ENCODE measurements at places on chromosomes 5 and 9.

GRCh38 chr5:105503950-105504349 is 1941.4 kb upstream of the NUDT12 start:
- no peak for DNase-seq

- no peak for DNase-seq
Observed at GRCh38 chr5:140573683-140574082, 9.1 kb downstream of the SLC35A4 start.

DNA sequence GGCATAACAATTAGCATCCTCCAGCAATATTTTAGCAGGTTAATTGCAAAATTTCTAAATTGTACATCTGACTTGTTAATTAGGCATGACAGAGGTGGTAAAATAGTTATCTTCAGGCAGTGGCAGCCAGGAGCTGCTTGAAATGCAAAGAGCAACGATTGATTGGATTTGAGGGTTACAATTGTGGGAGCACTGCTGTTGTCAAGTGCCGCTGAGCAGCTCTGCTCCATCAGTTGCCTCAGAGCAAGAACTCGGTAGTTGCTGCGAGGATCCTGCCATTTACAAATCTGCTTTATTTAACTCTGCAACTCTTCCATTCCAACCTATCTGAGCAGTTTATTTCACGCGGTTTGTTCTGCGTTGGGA is 12.6 kb downstream of the PBX3 start:
- DNase-seq = peak; percentile 23

DNA sequence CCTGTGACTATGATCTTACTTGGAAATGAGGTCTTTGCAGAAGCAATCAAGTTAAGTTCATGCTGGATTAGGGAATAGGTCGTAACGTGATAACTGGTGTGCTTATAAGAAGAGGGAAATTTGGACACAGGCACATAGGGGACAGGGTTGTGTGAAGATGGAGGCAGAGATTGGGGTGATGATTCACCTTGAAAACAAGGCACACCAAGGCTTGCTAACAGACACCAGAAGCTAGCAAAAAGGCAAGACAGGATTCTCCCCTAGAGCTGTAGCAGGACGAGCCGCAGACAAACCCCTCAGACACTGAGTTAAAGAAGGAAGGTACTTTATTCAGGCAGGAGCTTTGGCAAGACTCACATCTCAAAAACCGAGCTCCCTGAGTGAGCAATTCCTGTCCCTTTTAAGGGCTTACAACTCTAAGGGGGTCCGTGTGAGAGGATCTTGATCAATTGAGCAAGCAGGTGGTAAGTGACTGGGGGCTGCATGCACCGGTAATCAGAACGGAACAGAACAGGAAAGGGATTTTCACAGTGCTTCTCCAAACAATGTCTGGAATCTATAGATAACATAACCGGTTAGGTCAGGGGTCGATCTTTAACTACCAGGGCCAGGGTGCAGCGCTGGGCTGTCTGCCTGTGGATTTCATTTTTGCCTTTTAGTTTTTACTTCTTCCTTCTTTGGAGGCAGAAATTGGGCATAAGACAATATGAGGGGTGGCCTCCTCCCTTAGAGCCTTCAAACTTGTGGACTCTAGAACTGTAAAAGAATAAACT is 57.5 kb upstream of the S1PR3 start:
- no peak for DNase-seq

- DNase-seq = no peak
Observed at GRCh38 chr9:130633336-130634190, 30.8 kb upstream of the PRDM12 start.

DNA sequence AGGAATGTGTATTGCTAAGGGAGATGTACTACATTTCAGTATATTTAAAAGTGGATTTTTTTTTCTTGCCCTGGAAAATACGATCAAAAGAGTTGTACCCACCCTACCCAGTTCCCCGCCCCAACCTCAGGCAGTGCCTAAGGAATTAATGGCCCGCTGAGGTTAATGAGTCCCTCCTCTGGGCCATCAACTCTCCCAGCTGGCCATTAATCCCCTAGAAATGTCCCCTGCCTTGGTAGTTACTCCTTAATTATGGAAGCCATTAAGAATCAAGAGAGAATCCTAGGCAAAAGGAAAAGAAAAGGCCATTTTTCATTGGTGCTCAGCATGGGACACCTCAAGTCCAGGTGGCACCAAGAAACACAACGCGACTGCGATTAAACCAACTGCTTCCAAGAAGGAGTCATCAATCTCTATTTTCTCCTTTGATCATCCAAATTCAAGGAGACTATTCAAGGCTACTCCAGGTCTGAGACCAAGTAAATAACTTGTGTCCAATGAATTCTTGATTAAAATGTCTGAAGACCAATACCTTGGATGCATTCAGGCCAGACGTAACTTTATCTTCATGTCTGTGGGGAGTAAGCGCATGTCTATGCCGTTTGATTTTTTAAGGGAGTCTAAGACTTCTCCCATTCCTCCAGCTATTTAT is 1962.2 kb upstream of the WWC1 start:
- no peak for DNase-seq

DNA sequence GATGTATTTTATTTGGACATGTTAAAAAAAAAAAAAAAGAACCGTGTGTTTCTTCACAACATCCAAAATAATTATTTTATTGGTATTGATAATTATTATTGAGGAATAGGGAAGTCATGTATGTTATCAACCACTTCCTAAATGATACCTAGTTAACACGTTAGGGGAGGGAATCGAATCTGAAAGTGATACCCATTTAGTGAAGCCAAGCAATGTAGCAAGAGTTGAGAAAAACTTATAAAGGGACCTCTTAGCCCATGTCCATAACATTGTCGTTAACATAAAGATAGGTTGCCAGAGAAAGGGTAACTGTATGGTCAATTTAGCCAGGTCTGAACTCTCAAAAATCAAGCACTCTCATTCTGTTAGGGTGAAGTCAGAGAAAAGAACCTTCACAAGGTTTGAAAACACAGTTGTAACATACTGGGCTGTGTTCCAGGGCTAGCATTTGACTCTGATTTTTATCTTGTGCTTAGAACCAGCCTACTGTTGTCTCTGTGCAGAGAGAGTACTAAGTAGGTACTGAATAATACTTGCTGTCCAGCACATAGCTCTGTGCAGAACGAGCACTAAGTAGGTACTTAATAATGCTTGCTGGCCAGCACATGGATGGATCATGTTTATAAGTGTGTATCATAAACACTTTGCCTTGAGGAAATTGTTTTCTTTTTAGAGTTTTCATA is 60.4 kb downstream of the GHR start:
- DNase-seq = no peak

DNA sequence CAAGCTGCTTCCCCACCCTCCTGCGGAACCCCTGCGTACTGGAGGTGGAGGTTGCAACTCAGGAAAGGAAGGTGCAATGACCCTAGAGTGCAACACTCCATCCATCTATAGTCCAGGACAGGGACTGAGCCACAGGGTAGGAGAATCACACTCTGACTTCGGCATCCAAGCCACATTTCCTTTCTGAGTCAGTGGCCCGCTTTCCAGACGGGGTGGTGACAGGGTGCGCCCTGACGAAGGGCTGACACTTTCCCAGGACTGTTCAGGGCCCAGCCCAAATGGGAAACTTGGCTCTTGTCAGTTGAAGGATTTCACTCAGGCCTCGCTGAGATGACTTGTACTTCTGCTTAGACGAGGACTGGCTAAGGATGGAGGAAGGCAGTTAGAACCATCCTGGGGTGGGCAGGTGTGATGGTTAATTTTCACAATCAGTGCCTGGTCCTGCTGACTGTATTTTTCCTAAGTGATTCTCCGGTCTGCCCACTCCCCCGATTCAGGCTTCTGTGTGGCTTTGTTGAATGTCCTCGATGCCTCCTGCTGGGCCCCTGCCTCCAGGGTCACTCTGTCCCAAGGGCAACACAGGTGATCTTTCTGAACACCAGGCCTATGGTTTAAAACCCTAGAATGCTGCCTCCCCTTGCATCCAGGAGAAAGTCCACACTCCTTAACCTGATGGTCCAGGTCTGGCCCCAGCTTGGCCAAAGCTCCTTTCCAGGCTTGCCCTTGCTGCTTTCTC is 228.1 kb downstream of the FSTL4 start:
- DNase-seq = no peak

GRCh38 chr5:72066705-72067107 is 40.6 kb upstream of the MAP1B start:
- DNase-seq = no peak

- DNase-seq = no peak
Observed at GRCh38 chr5:65296067-65296466, 185.7 kb downstream of the ADAMTS6 start.

- no peak for DNase-seq
Observed at GRCh38 chr9:133461975-133462374, 2.2 kb downstream of the CACFD1 start.

GRCh38 chr5:154324033-154324432 is 121.8 kb upstream of the SAP30L start:
- no peak for DNase-seq

DNA sequence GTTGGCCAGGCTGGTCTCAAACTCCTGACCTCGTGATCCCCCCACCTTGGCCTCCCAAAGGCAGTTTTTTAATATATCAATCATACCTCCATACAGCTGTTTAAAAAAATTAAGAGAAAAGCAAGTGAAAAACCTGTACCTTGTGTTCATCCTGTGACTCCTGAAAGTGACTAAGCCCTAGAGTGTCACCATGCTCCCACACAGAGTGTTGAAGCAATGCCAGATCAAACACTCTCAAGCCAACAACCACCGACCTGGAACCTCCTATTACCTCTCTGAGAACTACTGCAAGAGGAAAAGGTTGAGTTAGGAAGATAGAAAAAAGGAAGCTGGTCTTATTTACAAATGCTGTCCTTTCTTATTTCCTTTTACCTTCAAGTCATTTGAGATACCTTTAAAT is 123.5 kb downstream of the RASEF start:
- DNase-seq = no peak

DNA sequence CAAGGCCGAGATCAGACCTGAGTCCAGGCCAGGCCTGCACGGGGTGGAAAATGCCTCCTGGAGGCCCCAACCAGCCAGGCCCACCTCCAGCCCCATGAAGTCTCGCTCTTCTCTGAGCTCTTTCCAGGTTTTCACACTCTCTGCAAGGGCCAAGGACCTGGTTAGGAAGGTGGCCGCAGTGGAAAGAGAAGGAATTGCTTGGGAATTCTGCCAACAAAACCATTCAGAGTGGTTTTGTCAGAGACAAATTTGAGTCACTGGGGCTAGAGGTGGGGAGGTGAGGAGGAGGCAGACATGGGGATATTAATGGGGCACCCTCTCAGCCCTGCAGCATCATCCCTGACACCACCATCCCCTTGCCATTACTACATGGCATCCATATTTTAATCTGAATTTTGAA is 261.0 kb downstream of the ROR2 start:
- DNase-seq = no peak

DNA sequence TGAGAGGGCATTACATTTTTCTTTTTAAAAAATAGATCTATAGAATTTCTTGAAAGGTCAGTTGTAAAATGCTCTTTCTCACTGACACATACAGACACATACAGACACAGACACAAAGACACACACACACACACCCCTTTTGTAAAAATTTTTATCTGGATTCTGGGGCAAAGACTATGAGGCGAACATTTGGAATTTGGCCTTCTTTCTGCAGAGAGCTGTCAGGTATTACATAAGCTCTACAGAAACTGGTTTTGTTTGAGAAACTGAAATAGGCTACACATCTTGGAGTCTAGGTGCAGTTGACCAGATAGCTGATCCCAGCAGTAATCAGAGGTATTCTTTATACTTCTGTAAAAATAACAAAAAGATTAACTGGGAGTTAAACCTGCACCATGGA is 315.9 kb upstream of the RPS23 start:
- DNase-seq = no peak

- no peak for DNase-seq
Observed at GRCh38 chr5:137367951-137368350, 131.2 kb downstream of the SPOCK1 start.

DNA sequence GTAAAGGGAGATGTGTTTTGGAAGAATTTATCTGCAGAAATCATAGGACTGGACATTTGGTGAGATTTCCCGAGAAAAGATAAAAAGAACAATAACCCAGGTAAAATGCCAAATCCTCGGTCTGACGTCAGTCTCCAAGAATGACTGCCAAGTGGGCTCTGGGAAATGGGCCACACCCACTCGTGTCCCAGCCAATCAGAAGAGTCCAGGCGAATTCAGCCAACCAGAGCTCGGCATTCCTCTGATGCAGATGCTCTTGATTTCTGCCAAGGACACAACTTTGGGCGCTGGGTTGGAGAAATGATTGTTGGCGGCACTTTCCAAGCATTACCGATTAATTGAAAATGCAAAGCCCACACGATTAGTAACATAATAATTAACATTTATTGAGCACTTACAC is 73.3 kb downstream of the FGF18 start:
- DNase-seq = no peak

GRCh38 chr5:88119535-88120125 is 149.0 kb downstream of the TMEM161B start:
- no peak for DNase-seq

GRCh38 chr5:55913466-55914413 is 62.6 kb downstream of the IL31RA start:
- no peak for DNase-seq

- DNase-seq = no peak
Observed at GRCh38 chr5:92923885-92924284, 657.1 kb downstream of the NR2F1-AS1 start.

GRCh38 chr9:123046406-123047195 is 13.1 kb downstream of the GPR21 start:
- no peak for DNase-seq

DNA sequence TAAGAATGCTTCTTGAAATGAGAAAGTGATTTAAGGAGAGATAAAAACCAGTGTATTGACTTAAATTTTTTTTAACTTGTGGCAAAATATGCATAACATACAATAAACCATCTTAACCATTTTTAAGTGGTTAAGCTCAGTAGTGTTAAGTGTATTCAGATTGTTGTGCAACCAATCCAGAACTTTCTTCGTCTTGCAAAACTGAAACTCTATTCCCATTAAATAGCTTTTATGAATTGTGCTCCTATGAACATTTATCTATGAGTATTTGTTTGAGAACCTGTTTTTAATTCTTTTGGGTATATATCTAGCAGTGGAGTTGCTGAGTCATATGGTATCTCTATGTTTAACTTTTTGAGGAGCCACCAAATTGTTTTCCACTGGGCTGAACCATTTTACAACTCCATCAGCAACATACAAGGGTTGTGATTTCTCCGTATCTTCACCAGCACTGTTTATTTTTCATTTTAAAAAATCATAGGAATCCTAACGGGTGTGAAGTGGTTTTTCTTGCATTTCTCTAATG is 76.6 kb upstream of the ACTBL2 start:
- no peak for DNase-seq

DNA sequence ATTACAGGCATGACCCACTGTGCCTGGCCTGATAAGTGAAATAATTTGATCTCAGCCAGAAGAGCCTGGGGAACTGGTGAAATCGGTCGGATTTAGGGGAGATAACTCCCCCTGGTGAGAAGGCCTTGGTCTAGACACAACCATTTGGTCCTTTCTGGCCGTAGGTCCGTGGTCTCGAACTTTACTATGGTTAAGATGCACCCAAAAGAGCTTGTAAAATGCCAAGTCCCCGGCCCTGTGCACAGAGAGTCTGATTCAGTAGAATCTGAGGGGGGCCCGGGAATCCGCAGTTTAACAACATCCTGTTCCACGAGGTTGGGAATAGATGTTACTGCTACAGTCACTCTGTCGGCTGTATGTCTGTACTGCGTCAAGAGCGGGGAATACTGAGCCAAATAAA is 140.7 kb downstream of the C9orf50 start:
- no peak for DNase-seq

All from NCI-H146 (cell line).